ENCODE measurements at places on chromosomes 4 and X. TPM values are rescaled to one million over a fixed set of nuclear protein-coding genes. Genes with fewer than 3 reads are reported as not detected.

MAGEA12 gene
- not detected for total RNA-seq

FABP2 gene
- total RNA-seq = not detected

IL1RAPL1 gene
- total RNA-seq = 0.33 TPM

PAGE2B gene
- total RNA-seq = not detected

SH3D19 gene
- 32.1 TPM for total RNA-seq

TMEM31 gene
- total RNA-seq = 0.55 TPM

TEX13D gene
- not detected for total RNA-seq

PNCK gene
- total RNA-seq = 26.8 TPM

All from H9 (cell line).